Activated naive CD8-positive, alpha-beta T cell treated with anti-CD3 and anti-CD28 coated beads for 36 hours (primary cell): ENCODE measurements at places on chromosomes 6 and 20. TPM values are rescaled to one million over a fixed set of nuclear protein-coding genes. Genes with fewer than 3 reads are reported as not detected.

The TCP11 gene
- total RNA-seq, result not detected

The HLA-DQB2 gene
- total RNA-seq, result not detected

The NFYA gene
- total RNA-seq, result 24.5 TPM

The C20orf204 gene
- total RNA-seq, result 2.5 TPM

DNA sequence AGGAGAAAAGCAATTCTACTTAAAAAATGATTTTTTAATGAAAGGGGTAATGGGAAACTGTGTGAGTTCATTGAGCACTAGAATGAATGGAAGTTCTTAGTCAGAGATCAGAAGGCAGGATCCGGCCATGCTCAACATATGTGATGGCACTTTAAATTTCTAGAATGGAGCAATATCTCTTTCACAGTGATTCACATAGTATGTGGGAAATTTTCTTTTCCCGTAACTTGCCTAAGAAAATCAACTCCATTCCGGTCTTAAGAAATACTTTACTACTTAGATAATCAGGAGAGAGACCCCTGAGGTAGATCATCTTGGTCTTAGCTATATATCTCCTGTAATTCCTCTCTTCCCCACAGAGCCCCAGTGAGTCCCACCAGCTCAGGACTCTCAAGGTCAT, 131.8 kb downstream of the SCML4 start:
- DNase-seq, result no peak

DNA sequence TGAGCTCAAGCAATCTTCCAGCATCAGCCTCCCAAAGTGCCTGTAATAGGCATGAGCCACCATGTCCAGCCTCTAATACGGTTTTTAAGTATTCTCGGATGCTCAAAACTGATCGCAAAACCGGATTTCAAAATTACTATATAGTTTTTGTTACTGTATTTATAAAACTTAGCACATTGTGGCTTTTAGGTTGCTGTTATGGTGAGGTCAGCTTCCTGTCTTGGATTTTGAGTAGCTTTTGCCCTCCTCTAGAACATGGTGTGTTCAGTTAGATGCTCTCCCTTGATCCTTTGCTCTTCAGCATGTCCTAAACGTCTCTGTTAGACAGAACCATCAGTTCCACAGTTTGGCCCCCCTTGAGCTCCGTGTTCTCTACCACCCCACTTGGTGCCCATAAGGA, 96.2 kb downstream of the RPP40 start:
- DNase-seq, result no peak

DNA sequence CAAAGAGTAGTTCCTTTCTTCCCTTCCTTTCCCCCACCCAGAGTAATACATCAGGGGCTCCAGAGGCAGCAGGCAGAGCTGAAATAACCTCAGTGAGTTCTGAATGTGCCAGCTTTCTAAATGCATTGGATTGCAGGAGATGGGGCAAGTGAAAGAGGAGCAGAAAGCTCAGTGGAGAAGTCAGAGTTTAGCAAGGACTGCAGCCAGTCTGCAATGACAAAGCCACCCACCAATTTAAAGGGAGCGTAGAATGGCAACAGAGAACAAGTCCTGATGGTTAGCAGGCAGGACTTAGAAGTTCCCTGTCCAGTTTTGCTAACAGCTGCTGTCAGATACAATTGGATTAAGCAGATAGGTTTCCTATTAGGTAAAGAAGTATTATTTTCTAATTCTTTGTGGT, 203.4 kb upstream of the RIN2 start:
- no peak for DNase-seq

GRCh38 chr6:151060766-151061531, 178.8 kb upstream of the AKAP12 start:
- no peak for DNase-seq

- DNase-seq, result no peak
These were observed 61.3 kb downstream of the FOXA2 start for GRCh38 chr20:22523128-22523498.

GRCh38 chr6:42220807-42221206, 3.1 kb upstream of the MRPS10 start:
- DNase-seq, result no peak

DNA sequence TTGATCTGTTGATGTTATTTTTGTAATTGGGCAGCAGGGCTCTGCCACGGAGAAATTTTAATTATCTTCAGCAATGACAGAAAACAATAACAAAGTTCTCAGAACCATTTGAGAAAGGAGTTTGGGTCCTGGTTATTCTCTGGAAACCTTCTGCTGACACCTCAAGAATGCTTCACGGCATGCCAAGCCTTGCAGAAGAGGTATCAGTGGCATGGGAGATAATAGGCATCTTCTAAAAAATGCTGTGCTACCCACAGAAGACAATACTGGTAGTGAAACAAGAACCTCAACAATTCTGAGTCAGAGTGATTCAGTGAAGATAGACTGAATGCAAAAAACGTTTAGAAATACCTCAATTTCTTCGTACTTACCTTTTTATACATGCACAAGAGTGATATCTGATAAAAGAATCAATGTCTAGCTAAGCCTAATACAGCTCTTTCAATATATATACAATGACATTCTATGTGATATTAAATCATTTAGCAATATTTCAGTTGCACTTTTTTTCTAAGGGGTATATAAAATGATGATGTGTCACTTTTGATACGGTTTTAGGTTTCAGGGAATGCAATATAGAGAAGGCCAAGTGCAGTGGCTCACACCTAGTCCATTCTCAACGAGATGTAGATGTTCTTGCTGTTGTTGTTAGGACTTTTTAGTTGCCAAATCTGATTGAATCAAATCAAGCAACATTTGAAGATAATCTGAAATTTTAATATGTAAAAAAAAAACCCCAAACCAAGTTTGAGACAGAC, 110.4 kb upstream of the COL21A1 start:
- DNase-seq, result no peak

- no peak for DNase-seq
These were observed 10.7 kb upstream of the CLPSL2 start for GRCh38 chr6:35765739-35766138.

DNA sequence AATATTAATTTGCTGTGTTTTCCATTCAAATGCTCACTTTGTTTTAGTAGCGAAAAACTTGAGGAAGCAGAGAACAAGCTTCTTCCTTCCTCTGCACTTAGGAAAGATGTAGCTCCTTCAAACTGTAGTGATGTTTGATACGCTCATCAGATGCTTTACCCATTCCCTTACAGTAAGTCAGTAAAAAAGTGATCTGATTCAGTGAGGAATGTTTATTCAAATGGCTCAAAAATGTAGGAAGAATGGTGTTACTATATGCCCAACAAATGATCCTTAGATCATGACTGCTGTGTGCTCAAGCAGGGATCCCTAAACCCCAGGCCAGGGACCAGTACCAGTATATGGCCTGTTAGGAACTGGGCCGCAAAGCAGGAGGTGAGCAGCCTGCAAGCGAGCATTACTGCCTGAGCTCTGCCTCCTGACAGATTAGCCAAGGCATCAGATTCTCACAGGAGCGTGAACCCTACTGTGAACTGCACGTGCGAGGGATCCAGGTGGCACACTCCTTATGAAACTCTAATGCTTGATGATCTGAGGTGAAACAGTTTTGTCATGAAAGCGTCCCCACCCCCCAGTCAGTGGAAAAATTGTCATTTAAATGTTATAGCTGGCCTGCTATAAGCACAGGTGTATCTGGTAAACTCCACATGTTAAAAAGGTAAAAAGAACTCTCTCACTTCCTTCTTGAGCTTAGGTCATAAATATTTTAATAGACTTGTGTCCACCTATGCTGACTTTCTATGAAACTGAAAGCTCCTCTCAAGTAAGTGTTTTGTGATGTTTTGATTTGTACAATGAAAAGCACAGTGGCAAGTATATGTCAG, 187.2 kb downstream of the FOXC1 start:
- DNase-seq, result no peak

GRCh38 chr20:48015943-48016723, 230.9 kb upstream of the SULF2 start:
- no peak for DNase-seq

GRCh38 chr6:101110814-101111213, 229.7 kb upstream of the ASCC3 start:
- no peak for DNase-seq

DNA sequence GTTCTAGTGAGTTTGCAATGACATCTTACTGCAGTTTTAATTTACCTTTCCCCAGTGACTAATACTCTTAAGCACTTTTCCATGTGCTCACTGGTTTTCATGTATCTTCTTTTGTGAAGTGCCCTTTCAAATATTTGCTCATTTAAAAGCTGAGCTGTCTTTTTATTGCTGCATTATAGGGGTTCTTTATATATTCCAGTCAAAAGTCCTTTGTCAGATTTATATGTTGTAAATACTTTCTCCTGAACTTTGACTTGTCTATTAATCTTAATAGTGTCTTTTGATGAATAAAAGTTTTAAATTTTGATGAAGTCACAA, 50.2 kb upstream of the ELOVL5 start:
- DNase-seq, result no peak

GRCh38 chr6:148217921-148218320, 124.7 kb upstream of the SASH1 start:
- no peak for DNase-seq

DNA sequence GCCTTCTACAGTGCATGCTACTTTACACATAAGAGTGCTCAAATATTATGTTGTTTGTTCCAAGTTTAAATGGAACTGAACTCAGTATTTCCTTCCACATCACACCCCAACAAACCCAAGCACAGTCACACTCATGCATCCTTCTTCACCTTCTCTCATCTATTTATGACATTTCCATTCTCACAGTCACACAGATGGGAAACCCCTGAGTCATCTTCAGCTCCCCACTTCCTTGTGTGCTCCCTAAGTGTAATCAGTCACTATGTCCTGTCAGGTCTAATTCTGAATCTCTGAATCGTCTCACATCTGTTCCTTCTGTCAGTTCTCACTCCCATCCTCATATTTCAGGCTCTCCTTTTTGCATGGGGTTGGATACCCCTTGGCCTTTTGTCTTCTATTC, 96.0 kb downstream of the RIMS1 start:
- DNase-seq, result no peak

GRCh38 chr6:32689531-32690501, 23.4 kb upstream of the HLA-DQB1 start:
- DNase-seq, result no peak

GRCh38 chr6:91185072-91185471, 598.2 kb upstream of the MAP3K7 start:
- DNase-seq, result no peak

GRCh38 chr6:101296169-101296960, 97.1 kb upstream of the GRIK2 start:
- DNase-seq, result no peak

DNA sequence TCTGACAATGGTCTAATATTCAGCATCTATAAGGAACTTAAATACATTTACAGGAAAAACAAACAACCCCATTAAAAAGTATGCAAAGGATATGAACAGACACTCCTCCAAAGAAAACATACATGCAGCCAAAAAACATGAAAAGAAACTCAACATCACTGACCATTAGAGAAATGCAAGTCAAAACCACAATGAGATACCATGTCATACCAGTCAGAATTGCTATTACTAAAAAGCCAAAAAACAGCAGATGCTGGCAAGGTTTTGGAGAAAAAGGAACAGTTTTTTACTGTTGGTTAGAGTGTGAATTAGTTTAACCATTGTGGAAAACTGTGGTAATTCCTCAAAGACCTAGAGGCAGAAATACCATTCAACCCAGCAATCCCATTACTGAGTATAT, 339.0 kb upstream of the ADGRB3 start:
- DNase-seq, result no peak

DNA sequence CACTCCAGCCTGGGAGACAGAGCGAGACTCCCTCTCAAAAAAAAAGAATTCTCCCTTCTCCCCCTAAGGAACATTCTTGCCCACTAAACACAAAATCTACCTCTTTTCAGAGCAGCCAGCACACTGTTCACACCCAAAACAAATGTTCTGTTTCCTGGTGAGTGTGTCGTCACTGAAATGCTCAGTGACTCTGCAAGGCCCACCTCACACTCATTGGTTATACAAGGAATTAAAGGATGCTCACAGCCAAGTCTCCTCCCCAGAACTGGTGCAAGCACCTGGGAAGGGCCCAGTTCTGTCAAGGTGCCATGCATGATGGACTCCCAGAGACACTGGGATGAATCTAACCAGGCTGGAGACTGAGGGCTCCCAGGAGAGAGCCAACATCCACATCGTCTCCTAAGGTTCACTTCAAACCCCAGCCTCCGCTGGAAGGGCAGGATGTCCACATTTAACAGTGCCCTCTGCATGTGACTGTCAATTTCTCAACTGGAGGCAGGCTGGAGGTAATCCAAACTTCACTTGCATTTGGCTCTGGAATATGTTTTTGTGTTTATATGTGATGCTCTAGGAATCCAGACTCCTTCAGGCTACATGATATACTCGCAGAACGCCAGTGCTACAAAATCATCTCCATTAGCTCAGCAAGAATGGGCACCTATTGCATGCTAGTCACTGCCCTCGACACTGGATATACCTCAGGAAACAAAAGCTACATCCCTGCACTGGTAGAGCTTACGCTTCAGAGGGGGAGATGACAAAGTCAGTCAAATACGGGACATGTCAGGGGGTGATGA, 7.1 kb downstream of the RRBP1 start:
- no peak for DNase-seq

GRCh38 chr6:47358440-47359225, 48.9 kb upstream of the TNFRSF21 start:
- DNase-seq, result no peak

DNA sequence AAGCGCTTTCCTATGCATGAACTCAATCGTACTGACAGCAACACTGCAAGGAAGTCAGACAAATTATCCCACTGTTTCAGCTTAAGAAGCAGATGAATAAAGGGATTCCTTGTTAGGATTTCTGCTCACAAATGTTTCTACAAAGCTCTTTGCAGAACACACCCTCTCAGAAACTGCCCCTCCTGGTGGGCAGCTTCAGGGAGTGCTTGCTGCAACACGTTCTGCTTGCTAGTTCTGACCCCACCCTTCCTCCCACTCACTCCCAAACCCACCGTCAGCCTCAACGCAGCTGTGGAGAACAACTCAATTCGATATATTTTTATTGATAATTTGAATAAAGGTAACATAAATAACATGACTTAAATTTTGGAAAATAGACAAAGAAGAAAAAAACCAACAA, 250.8 kb upstream of the PRDM1 start:
- peak; percentile 1 for DNase-seq

GRCh38 chr6:118893807-118894424, at the start of gene ASF1A:
Gene ASF1A (plus strand): TSS chr6:118894152. CDS start chr6:118894414, 262 bp downstream.
- peak; percentile 97 for DNase-seq

GRCh38 chr6:24332317-24332716, 25.5 kb downstream of the DCDC2 start:
- no peak for DNase-seq

DNA sequence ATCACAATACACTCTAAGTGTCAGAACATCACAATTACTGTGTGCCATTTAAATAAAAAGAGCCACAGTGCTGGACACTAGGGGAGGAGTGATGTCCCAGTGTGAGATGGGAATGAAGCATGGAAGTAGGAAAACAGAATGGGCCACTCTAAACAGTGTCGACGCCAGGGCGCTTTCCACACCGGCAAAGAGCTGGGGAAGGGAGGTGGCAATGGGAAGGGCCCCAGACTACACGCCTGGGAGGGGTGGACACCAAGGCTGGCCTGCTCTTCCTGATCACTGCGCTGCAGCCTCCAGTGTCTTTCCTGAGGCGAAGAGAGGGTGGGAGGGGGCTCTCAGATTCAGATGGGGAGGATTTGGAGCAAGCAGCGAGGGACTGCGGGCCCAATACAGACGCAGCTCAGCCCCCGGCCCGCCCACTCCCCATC, 75.9 kb downstream of the ERMARD start:
- no peak for DNase-seq

GRCh38 chr6:53822401-53823125, 27.8 kb downstream of the LRRC1 start:
- no peak for DNase-seq
